ENCODE measurements at places on chromosomes 1 and 21. TPM values are rescaled to one million over a fixed set of nuclear protein-coding genes. Genes with fewer than 3 reads are reported as not detected.
A peak's percentile ranks its signal among the peaks of the same experiment; 100 is the strongest.

DNA sequence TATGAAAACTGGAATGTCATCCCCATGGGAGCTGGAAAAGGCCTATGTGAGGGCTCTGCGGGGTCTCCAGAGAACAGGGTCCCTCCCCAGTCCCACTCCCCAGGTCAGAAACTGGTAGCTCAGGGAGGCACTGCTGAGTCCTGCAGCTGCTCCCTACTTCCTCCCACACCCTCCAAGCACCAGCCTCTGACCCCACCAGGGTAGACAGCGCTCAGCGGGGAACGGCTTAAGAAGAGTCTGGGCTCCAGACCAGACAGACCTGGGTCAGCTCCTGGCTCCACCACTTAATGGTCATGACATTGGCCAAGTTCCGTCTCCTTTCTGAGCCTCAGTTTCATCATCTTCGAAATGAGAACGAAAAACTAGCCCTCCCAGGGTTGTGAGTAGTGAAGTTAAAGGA is 7.2 kb downstream of the LRP8 start:
- peaks cover 57% of the 10 kb centered on the region for H3K36me3 ChIP-seq
- no peak overlapping the region for H3K27ac ChIP-seq
- DNase-seq: no peak

DNA sequence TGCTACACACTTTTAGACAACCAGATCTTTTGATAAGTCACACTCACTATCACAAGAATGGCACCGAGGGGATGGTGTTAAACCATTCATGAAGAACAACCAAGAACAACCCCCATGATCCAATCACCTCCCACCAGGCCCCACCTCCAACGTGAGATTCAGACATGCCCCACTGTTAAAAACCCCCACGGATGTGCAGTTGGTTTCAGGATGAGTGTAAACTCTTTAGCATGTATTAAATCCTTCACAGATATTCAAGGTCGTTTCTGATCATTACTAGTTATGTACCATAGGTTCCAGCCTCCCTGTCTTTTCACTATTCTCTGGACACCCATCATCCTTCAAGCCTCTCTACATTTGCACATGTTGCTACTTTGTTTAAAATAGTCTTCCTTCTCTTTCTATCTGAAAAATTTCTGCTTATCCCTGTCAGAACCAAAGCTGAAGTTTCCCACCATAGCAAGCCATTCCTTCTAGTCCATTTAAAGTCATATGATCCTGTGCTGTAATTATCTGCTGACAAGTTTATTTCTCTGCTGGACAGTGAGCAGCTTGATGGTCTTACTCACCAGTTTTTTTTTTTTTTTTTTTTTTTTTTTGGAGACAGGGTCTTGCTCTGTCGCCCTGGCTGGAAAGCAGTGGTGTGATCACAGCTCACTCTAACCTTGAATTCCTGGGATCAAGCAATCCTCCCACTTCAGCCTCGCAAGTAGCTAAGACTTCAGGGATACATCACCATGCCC is 36.8 kb downstream of the MAP10 start:
- no peaks in the 10 kb centered on the region for H3K36me3 ChIP-seq
- no peaks in the 10 kb centered on the region for H3K4me1 ChIP-seq
- H3K27me3 ChIP-seq: no peaks in the 10 kb centered on the region
- no peak overlapping the region for H3K27ac ChIP-seq

The VAMP4 gene
- total RNA-seq: 6.1 TPM

DNA sequence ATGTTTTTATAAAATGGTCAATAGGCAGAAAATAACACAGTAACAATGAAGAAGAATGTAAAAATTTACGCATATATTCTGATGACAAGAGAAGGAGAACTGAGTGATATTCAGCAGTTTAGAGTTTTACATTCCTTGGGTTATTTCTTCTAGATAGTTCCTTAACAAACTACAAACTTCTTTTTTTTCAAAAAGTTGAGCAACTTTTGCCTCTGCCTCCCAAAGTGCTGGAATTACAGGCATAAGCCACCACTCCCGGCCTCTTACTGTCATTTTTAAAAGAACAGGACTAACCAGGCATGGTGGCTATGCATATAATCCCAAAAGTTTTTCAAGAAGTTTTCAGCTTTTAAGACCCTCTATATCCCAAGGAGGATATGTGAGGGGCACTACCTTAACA is 32.9 kb downstream of the ARNT start:
- no peak overlapping the region for H3K27ac ChIP-seq
- DNase-seq: no peak
- H3K4me3 ChIP-seq: no peak overlapping the region

The CRYBG2 gene
- total RNA-seq: 6.4 TPM

The OR2L13 gene
- total RNA-seq: not detected

The DPYD gene
- 10.7 TPM for total RNA-seq

DNA sequence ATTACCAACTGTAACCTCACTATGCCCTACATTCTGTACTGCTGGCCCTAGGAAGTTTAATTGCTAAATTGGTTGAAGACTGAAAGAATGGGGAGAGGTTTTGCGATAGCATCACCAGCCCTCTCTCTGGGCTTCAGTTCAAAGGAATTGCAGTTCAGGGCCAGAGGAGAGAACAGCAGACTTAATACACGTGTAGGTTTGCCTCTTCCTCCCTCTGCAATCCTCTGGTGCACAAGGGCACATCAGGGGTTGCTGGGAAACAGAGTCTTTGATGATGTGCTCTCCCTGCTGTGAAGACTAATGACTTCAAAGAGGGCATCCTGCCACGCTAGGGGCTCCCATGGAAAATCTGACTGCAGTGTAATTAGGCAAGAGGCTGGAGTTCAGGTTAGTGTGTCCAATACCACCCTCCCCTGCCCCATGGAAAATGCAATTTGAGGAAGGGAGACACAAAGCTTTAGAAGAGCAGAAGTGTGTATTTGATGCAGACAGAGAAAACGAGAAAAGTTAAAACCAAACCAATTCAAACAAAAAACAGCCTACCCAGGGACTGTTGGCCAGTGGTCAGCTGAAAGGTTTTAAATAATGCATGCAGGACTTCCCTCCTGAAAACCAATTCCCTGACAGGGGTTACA is 167.9 kb downstream of the ASTN1 start:
- DNase-seq: no peak
- H3K36me3 ChIP-seq: no peaks in the 10 kb centered on the region
- no peak overlapping the region for H3K27ac ChIP-seq
- H3K4me1 ChIP-seq: no peaks in the 10 kb centered on the region
- no peaks in the 10 kb centered on the region for H3K27me3 ChIP-seq
- no peak overlapping the region for H3K4me3 ChIP-seq

The IFNLR1 gene
- 6.4 TPM for total RNA-seq

The KISS1 gene
- total RNA-seq: not detected

The ETV3L gene
- not detected for total RNA-seq

The TMOD4 gene
- total RNA-seq: 2.5 TPM

DNA sequence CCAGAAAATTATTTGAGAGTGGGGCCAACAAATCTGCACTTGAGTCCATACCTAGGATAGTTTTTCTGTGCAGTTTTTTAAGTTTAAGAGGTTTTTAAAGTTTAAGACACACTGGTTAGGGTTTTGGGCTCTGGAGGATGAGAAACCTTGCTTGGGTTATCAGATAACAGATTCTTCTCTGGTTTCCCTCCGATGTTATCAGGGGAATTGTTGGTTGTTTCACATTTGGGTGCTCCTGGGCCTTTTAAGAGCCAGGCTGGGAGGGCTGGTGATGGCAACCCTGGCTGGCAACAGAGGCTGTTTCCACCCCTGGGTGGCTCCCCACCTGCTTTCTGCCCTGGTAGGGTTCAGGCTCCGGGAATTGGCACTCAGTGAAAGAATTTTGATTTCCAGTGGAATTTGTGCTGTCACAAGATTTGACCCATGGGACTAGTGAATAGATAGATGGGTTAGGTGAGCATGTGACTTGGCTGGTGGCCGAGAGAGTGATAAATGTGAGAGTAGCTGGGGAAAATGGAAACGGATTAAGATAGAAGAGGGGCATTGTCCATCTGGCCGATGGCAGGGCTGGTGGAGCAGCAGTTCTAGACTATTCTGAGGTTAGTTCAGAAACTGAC is 14.8 kb downstream of the VANGL1 start:
- no peak overlapping the region for H3K27ac ChIP-seq
- peaks cover 2% of the 10 kb centered on the region for H3K27me3 ChIP-seq
- H3K4me3 ChIP-seq: no peak overlapping the region
- DNase-seq: no peak
- H3K36me3 ChIP-seq: peaks cover 2% of the 10 kb centered on the region

DNA sequence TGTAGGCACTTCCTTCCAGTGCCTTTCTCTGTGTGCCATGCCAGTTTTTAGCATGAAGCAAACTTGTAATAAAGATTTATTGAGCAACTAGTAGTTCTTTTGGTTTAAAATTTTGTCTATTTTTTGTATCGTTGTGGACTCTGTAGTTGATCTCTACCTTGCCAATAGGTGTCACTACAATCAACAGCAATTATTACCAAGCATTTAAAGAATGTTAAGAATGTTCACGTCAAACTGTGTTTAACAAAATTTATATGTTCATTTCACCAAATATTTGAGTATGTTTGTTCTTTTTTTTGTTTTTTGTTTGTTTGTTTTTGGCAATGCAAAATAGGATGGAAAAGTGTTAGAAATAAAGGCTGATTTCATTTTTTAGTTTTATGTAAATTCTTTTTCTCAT is 208.1 kb downstream of the PATJ start:
- H3K27ac ChIP-seq: no peak overlapping the region
- H3K36me3 ChIP-seq: no peaks in the 10 kb centered on the region
- no peaks in the 10 kb centered on the region for H3K27me3 ChIP-seq
- no peaks in the 10 kb centered on the region for H3K4me1 ChIP-seq
- no peak for DNase-seq
- no peak overlapping the region for H3K4me3 ChIP-seq

The ENAH gene
- 0.51 TPM for total RNA-seq

The C1QC gene
- not detected for total RNA-seq

The GPR52 gene
- 0.58 TPM for total RNA-seq

GRCh38 chr1:41720861-41721410 is 197.8 kb downstream of the HIVEP3 start:
- peak overlapping the region; percentile 0 for H3K27ac ChIP-seq
- no peaks in the 10 kb centered on the region for H3K27me3 ChIP-seq
- DNase-seq: no peak
- H3K4me1 ChIP-seq: peaks cover 18% of the 10 kb centered on the region
- no peak overlapping the region for H3K4me3 ChIP-seq

GRCh38 chr1:56814205-56814604 is 5.0 kb downstream of the FYB2 start:
- H3K4me3 ChIP-seq: no peak overlapping the region
- no peak overlapping the region for H3K27ac ChIP-seq
- H3K27me3 ChIP-seq: peaks cover 21% of the 10 kb centered on the region
- DNase-seq: no peak

The S100A13 gene
- 9.4 TPM for total RNA-seq

DNA sequence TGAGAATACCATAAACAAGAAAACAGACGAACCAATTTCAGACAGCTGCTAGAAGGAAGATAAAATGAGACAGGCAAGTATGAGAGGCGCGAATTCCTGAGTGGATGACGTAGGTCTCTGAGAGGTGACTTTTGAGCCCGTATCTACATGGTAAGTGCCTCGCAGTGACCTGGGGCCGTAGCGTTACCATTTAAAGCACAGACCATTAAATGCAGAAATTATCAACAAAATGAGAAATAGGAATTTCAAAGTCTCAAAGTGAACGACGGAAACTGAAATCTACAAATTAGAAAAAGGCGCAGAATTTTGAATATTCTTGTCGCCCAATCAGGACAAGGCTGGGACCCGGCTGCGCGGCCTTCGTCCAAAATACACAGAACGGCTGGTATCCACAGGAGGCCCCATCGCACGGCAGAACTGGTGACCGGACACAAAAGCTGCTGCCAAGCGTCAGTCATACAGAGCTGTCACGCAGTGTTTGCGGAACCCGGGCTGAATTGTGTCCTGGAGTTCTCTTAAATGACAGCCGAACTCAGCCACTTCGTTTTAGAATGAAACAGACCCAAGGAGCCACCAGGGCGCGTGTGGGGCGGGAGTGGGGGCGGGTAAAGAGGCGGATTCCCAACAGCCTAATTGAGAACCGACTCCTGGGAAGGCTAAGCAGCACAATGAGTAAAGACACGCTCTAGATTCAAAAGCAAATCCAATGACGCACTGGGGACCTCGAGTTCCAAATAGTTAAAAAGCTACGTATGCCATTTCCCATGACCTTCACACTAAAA is 13.8 kb upstream of the BOLA1 start:
- H3K4me1 ChIP-seq: peaks cover 18% of the 10 kb centered on the region
- peaks cover 2% of the 10 kb centered on the region for H3K27me3 ChIP-seq
- no peak overlapping the region for H3K27ac ChIP-seq

The TSHB gene
- total RNA-seq: not detected

DNA sequence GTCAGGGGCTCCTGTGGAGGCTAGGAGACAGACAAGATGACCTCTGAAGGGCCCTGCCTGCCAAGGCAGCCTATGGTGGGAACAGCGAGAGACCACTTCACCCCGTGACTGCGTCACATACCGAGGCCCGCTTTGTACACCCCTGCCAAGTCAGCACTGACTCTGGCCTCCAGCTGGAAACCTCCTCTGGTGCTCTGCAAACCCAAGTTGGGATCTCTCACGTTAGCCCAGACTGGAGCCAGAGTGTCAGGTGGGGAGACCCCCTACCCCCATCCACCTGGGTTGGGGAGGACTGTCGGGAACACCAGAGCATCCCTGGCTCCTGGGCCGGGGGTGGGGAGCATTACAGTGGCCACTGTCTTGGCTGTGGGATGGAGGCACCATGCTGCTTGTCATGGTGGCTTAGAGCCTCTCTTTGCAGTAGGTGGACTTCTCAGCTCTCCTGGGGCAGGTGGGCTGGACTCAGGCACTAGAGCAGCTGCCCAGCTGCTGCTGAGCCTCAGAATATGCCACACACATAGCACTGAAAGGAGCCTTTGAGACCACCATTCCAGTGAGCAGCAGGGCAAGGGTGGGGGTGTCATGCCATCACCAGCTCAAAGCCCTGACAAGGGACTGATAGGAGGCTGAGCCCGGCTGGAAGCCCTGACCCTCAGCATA is 50.4 kb downstream of the ELK4 start:
- no peak overlapping the region for H3K27ac ChIP-seq
- H3K36me3 ChIP-seq: no peaks in the 10 kb centered on the region
- H3K27me3 ChIP-seq: peaks cover 10% of the 10 kb centered on the region
